ENCODE measurements at places on chromosomes 3 and 15. TPM values are rescaled to one million over a fixed set of nuclear protein-coding genes. Genes with fewer than 3 reads are reported as not detected.

GRCh38 chr3:55946574-55947160 is 459.6 kb upstream of the WNT5A start:
- DNase-seq = no peak
- H3K36me3 ChIP-seq = no peaks in the 10 kb centered on the region
- no peak overlapping the region for H3K4me3 ChIP-seq
- no peak overlapping the region for H3K27ac ChIP-seq
- H3K4me1 ChIP-seq = no peaks in the 10 kb centered on the region

- no peak overlapping the region for H3K4me3 ChIP-seq
- no peaks in the 10 kb centered on the region for H3K36me3 ChIP-seq
- no peak overlapping the region for H3K27ac ChIP-seq
- no peaks in the 10 kb centered on the region for H3K4me1 ChIP-seq
Observed at GRCh38 chr15:69713726-69714559, 261.3 kb downstream of the RPLP1 start.

Gene PBRM1
- total RNA-seq = 50.7 TPM

- DNase-seq = peak; percentile 95
- H3K4me3 ChIP-seq = peak overlapping the region; percentile 76
- no peaks in the 10 kb centered on the region for H3K27me3 ChIP-seq
- no peaks in the 10 kb centered on the region for H3K36me3 ChIP-seq
- H3K4me1 ChIP-seq = no peaks in the 10 kb centered on the region
Observed at GRCh38 chr3:62873761-62874710, 1.2 kb downstream of the CADPS start.

DNA sequence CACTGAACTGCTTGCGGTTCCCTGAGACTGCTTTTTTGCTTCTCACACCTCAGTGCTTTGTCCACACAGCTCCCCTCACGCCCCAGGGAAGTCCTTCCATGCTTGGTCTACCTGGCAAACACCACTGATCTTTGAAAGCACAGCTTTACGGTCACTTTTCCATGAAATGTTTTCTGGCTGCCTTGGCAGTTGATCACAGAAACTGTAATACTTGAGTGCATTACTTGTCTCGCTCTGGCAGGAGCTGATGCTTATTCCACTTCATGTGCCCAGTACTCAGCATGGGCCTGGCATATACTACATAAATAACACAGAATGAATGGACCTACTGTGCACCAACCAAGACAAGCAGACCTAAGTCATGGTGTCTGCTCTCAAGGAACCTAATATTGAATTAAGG is 121.1 kb downstream of the MEX3B start:
- no peaks in the 10 kb centered on the region for H3K36me3 ChIP-seq
- no peak for DNase-seq
- H3K27ac ChIP-seq = no peak overlapping the region
- H3K4me3 ChIP-seq = no peak overlapping the region

- DNase-seq = peak; percentile 86
- H3K4me1 ChIP-seq = no peaks in the 10 kb centered on the region
- no peaks in the 10 kb centered on the region for H3K36me3 ChIP-seq
- H3K4me3 ChIP-seq = peak overlapping the region; percentile 85
Observed at GRCh38 chr15:66251790-66252684, 1.5 kb downstream of the MEGF11 start.

Gene ZDHHC23
- total RNA-seq = 15.5 TPM

DNA sequence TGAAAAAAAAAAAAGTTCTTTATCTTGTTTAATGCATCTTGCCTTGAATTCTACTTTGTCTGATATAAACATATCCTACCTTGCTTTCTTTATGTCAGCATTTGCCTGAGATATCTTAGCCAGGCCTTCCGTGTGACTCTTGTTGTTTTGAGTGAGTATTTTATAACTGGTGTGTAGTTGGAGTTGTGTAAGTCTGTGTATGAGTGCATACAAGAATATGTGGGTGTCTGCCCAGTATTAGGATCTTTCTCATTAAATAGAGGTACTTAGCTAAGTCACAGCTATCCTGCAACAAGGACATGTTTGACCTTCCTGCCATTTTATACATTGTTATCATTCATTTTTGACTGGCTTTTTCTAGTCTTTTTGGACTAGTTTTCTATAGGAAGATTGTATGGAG is 22.5 kb upstream of the TSPAN3 start:
- no peaks in the 10 kb centered on the region for H3K27me3 ChIP-seq
- no peak for DNase-seq
- no peaks in the 10 kb centered on the region for H3K4me1 ChIP-seq
- no peaks in the 10 kb centered on the region for H3K36me3 ChIP-seq
- H3K27ac ChIP-seq = no peak overlapping the region
- H3K4me3 ChIP-seq = no peak overlapping the region

DNA sequence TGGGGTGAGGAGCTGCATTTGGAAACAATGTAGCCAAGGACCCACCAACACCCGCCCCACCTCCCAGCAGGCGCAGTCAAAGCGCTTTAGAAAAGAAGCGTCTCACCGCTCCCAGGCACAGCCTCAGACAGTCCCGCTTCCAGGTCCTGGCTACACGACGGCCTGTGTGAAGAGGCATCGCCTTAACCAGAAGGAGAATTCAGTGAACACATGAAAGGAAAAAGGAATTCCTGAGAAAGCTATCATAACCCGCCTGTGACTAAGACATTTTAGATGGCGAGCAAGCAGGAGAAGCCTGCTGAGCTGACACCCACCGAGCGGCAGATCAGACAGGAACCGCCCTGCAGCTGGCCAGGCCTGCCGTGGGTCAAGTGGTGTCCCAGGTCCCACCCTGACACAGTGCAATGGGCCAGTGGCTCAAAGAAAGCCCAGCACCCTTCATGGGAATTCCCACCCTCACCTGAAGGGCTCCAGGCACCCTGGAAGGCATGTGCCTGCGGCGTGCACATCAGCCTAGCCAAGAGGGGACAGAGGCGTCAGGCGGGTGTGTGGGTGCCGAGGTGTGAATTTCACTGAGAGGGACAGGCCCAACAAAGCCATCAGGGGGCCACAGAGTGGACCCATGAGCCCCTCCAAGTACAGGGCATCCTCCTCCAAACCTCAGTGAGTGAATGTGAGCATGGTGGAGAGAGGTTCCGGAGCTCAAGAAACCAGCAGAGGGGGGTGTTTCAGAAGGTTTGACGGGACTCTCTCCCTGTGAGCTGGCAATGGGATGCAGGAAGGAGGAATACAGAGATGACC is 144.8 kb downstream of the NSMCE3 start:
- H3K36me3 ChIP-seq = no peaks in the 10 kb centered on the region
- H3K27ac ChIP-seq = no peak overlapping the region
- DNase-seq = peak; percentile 75
- H3K27me3 ChIP-seq = no peaks in the 10 kb centered on the region
- H3K4me3 ChIP-seq = no peak overlapping the region
- peaks cover 5% of the 10 kb centered on the region for H3K4me1 ChIP-seq

Gene KATNBL1
- total RNA-seq = 71.8 TPM

Gene WDR93
- 0.36 TPM for total RNA-seq

GRCh38 chr15:92520914-92521623 is 127.4 kb downstream of the ST8SIA2 start:
- no peak for DNase-seq
- H3K27ac ChIP-seq = no peak overlapping the region
- H3K36me3 ChIP-seq = no peaks in the 10 kb centered on the region
- no peaks in the 10 kb centered on the region for H3K27me3 ChIP-seq
- peak overlapping the region; percentile 30 for H3K4me3 ChIP-seq
- H3K4me1 ChIP-seq = peaks cover 2% of the 10 kb centered on the region

DNA sequence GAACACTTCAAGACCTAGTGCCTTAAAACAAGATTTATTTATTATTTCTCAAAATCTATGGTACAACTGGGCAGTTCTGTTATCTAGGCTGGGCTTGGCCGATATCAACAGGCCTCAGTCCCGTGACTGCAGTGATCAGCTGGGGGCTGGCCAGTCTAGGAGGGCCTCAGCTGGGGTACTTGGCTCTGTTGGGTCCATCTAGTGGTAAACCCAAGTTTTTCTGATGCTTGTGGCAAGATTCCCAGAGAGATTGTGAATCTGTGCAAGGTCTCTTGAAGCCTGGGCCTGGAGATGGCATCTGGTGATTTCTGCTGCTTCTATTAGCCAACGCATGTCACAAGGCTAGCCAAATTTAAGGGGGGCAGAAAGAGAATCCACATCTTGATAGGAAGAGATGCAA is 482.4 kb upstream of the SGO1 start:
- H3K27ac ChIP-seq = no peak overlapping the region
- H3K36me3 ChIP-seq = no peaks in the 10 kb centered on the region
- no peak overlapping the region for H3K4me3 ChIP-seq
- DNase-seq = peak; percentile 78

DNA sequence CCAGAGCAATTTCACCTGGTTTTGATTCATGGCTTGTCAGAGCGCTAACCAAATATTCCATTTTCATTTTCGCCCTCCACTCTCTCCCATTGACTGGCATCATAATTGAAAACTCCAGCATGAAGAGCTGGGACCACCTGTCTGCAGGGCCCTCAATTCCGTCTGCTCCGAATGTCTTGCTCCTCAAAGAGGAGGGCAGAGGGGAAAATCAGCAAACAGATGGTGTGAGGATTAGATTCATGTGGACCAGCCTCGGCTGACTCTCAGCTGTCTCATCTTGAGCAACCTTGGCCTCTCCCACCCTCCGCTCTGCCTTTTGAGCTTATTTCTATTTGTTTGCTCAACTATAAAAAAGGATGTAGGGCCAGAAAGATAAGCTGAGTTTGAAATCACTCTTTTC is 512.2 kb upstream of the PPP2R3A start:
- H3K4me3 ChIP-seq = no peak overlapping the region
- DNase-seq = no peak
- H3K27me3 ChIP-seq = peaks cover 67% of the 10 kb centered on the region
- no peak overlapping the region for H3K27ac ChIP-seq

Gene SLC15A2
- 0.73 TPM for total RNA-seq

Gene PLA2G4D
- total RNA-seq = not detected

Gene ISL2
- total RNA-seq = 0.51 TPM

- no peak overlapping the region for H3K4me3 ChIP-seq
- peaks cover 9% of the 10 kb centered on the region for H3K4me1 ChIP-seq
- DNase-seq = no peak
- H3K36me3 ChIP-seq = no peaks in the 10 kb centered on the region
- H3K27me3 ChIP-seq = no peaks in the 10 kb centered on the region
Observed at GRCh38 chr3:151974067-151974466, 100.6 kb downstream of the SUCNR1 start.

Gene TRH
- total RNA-seq = 0.22 TPM

Gene TRIM71
- total RNA-seq = 154 TPM

- no peaks in the 10 kb centered on the region for H3K36me3 ChIP-seq
- H3K4me3 ChIP-seq = no peak overlapping the region
- H3K27me3 ChIP-seq = no peaks in the 10 kb centered on the region
- no peak overlapping the region for H3K27ac ChIP-seq
- H3K4me1 ChIP-seq = no peaks in the 10 kb centered on the region
Observed at GRCh38 chr15:26214290-26214689, 351.2 kb upstream of the ATP10A start.

DNA sequence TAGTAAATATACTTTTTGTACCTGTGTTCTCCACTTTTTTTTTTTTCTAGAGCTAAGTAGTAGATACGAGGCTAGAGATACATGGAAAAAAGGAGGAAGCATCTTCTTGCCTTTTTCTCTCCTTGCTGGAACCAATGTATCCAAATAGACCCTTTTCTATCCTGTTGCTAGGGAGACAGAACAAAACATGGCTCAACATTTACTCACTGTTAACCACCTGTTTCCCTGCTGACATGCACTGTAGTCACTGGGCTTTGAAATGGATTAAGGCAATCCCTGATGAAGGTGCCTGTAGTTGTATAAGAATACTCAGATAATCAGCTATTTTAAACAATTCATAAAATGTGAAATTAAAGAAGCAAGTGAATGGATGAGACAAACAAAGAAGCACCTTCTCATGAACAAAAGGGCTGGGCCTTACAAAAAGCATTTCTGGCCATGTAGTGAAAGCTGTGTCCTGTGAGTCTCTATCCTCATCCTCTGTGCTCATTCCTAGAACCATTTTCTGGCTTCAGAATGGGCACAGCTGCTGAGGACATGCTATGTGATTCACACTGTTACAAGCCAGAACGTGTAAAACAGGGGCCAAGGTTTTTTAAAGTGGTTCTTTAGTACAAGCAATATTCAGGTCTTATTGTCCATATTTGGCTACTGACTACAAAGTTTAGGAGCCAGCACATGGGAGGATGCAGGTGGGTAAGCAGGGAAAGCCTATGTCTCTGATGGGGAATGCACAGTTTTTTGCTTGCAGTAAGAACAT is 100.4 kb upstream of the NDN start:
- H3K4me3 ChIP-seq = no peak overlapping the region
- no peaks in the 10 kb centered on the region for H3K36me3 ChIP-seq
- H3K27me3 ChIP-seq = no peaks in the 10 kb centered on the region
- no peak overlapping the region for H3K27ac ChIP-seq

GRCh38 chr3:135447483-135447882 is 518.0 kb upstream of the PPP2R3A start:
- H3K36me3 ChIP-seq = no peaks in the 10 kb centered on the region
- peaks cover 28% of the 10 kb centered on the region for H3K27me3 ChIP-seq
- peak; percentile 24 for DNase-seq
- H3K4me3 ChIP-seq = no peak overlapping the region
- H3K27ac ChIP-seq = no peak overlapping the region
- no peaks in the 10 kb centered on the region for H3K4me1 ChIP-seq

DNA sequence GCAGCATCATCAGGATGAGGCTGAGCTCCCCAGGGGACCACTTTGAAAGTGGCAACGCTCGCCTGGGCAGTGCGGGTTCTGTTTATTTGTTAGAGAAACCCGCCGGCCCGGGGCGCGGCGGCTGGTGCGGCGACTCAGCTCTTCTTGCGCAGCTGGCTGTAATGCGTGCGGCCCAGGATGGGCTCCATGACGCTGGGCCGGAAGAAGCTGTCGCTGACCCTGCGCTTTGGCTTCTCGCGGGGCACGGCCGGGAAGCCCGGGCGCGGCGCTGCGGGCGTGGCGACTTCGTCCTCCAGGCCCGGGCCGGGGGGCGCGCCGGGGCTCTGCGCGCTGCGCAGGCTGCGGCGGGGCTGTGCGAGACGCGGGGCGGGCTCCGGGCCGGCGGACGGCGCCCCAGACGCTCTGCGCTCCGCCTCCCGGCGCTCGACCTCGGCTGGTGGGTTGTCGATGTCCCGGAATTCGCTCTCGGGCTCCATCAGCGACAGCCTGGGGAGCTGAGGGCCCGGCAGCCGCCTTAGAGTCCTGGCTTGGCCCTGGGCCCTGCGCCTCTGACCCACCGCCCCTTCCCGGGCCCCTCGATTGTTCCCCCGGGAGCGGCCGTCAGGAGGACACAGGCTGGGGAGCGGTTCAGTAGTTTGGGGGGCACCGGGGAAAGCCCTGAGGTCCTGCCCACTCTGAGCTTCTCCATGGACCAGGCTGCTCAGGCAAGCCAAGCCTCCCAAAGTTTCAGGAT is 10.3 kb upstream of the KIF7 start:
- peaks cover 24% of the 10 kb centered on the region for H3K27me3 ChIP-seq
- no peak overlapping the region for H3K27ac ChIP-seq
- peak; percentile 85 for DNase-seq
- no peaks in the 10 kb centered on the region for H3K4me1 ChIP-seq

Gene LIPH
- total RNA-seq = 2.3 TPM

- H3K4me1 ChIP-seq = no peaks in the 10 kb centered on the region
- H3K27ac ChIP-seq = no peak overlapping the region
- no peaks in the 10 kb centered on the region for H3K36me3 ChIP-seq
- no peaks in the 10 kb centered on the region for H3K27me3 ChIP-seq
- no peak for DNase-seq
- H3K4me3 ChIP-seq = no peak overlapping the region
Observed at GRCh38 chr3:125085166-125085565, 29.4 kb upstream of the HEG1 start.
